ENCODE measurements at places on chromosomes 5 and 9.

DNA sequence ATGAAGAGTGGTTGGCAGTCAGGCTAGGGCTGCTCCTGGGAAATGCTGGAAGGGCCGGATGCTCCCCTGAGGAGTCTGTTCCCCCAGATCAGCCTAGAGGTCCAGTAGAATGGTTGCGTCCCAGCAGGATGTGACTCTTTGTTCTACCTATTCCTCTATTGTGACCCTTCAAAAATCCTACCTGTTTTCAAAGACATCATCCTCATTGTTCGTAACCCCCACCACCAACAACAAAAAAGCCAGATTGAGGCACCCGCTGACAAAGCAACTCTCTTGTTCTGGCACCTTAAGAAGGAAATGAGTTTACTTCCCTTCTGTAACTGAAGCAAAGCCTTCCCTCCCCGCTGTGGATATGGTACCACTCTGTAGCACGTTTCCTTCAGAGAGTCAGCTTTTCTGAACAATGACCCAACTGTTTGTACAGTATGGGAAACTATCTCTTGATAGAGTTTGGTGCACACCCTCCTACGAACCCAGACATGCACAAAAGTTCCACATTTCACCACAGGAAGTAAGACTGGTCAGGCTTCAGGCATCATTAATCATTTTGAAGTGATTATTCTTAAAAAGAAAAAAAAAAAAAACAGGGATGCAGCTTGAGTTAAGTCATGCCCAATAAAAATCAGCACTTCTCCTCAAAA, 207.2 kb downstream of the ENC1 start:
- no peak for DNase-seq

DNA sequence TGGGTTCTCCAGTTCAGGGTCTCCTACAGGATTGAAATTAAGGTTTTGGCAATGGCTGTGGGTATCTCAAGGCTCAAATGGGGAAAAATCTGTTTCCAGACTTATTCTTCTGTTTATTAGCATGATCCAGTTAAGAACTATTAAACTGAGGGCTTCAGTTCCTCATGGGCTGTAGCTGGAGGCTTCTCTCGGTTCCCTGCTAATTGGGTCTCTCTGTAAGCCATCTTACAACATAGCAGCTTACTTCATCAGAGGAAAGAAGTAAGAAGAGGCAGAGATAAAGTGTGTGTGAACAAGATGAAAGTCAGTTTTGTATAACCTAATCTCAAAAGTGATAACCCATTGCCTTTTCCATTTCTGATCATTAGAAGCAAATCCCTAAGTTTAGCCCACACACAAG, 391.9 kb downstream of the PSAT1 start:
- DNase-seq, result no peak

GRCh38 chr5:132425009-132425937, 55.8 kb downstream of the SLC22A5 start:
- no peak for DNase-seq

GRCh38 chr5:80592105-80592504, 22.0 kb upstream of the ANKRD34B start:
- DNase-seq, result no peak

GRCh38 chr9:115411993-115412452, 294.1 kb upstream of the TNC start:
- no peak for DNase-seq
